Keratinocyte (primary cell): ENCODE measurements at places on chromosomes 7 and 10. TPM values are rescaled to one million over a fixed set of nuclear protein-coding genes. Genes with fewer than 3 reads are reported as not detected.

POLD2 gene
- 140 to 158 TPM (median 152 TPM) in 3 replicates for polyA plus RNA-seq

HPSE2 gene
- 0.01 TPM in 1 of 3 replicates, not detected in the others for polyA plus RNA-seq

EN2 gene
- 0.05 to 0.14 TPM (median 0.09 TPM) in 3 replicates for polyA plus RNA-seq

PAX4 gene
- polyA plus RNA-seq: not detected in 3 replicates

MACC1 gene
- polyA plus RNA-seq: 9.6 to 16.4 TPM (median 11.3 TPM) in 3 replicates

WEE2 gene
- polyA plus RNA-seq: not detected in 3 replicates

SPDYE8 gene
- not detected in 3 replicates for polyA plus RNA-seq

OR13A1 gene
- polyA plus RNA-seq: 0.03 TPM in 1 of 3 replicates, not detected in the others

OR2A2 gene
- polyA plus RNA-seq: not detected in 3 replicates

CTAGE4 gene
- 3.0 to 6.6 TPM (median 5.9 TPM) in 3 replicates for polyA plus RNA-seq

AKR1C2 gene
- 24.2 to 173 TPM (median 66.0 TPM) in 3 replicates for polyA plus RNA-seq

AQP1 gene
- polyA plus RNA-seq: 0.03 to 0.17 TPM (median 0.07 TPM) in 3 replicates

SPDYE9 gene
- not detected in 3 replicates for polyA plus RNA-seq

GATA3 gene
- polyA plus RNA-seq: 1.7 to 7.7 TPM (median 4.0 TPM) in 3 replicates

MRPS24 gene
- 94.8 to 113 TPM (median 104 TPM) in 3 replicates for polyA plus RNA-seq

OR2A12 gene
- not detected in 3 replicates for polyA plus RNA-seq

PSAP gene
- polyA plus RNA-seq: 1,046 to 1,773 TPM (median 1,075 TPM) in 3 replicates

ADCYAP1R1 gene
- polyA plus RNA-seq: not detected in 3 replicates

VIM gene
- 341 to 1,147 TPM (median 495 TPM) in 3 replicates for polyA plus RNA-seq

MCU gene
- 50.0 to 104 TPM (median 103 TPM) in 3 replicates for polyA plus RNA-seq

INHBA gene
- 51.4 to 63.2 TPM (median 59.2 TPM) in 3 replicates for polyA plus RNA-seq

ELMO1 gene
- polyA plus RNA-seq: 0.07 to 0.17 TPM in 2 of 3 replicates, not detected in the other

TMEM270 gene
- not detected in 3 replicates for polyA plus RNA-seq

MRLN gene
- polyA plus RNA-seq: not detected in 3 replicates

ANKRD2 gene
- 0.18 to 0.67 TPM (median 0.38 TPM) in 3 replicates for polyA plus RNA-seq

CHST15 gene
- polyA plus RNA-seq: 21.4 to 39.1 TPM (median 24.5 TPM) in 3 replicates

PALS2 gene
- 7.4 to 16.0 TPM (median 15.4 TPM) in 3 replicates for polyA plus RNA-seq
